ENCODE measurements at places on chromosomes 12 and 14.

DNA sequence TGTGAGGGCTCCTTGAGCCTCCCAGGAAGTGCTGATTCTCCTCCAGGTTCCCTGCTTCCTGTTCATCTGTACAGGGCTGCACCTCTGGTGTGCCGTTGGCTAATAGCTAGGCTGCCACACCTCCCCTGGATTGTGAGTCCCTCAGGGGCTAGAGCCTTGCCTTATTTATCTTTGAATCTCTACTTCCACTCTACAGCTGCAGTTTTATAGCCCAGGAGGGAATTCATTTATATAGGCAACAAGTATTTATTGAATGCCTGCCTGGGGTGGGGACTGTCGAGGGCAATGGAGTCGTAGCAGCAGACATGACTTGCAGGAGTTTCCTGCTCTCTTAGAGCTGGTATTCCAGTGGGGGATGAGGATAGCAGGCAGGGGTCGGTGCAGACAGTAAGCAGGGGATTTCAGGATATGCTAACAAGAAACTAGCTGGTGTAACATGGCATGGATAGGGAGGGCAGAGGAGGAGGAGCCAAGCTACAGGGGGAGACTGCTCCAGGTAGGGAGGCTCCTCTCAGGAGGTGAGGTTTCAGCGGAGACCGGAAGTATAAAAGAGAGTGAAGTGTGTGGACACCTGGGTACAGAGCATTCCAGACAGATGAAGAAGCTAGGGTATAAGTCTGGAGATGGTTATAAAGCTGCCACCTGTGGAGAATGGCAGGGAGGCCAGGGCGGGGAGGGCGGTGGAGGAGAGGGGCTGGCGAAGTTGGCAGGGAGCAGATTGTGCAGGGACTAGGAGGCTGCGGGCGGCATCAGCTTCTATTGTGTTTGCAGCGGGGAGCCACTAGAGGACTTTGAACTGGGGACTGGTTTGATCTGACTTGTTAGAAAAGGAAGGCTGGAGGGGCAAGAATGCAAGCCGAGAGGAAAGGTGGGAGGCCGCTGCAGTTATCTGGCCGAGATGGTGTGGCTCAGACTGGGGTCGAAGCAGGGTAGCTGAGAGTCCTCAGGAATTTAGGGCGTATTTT is 17.2 kb downstream of the USP30 start:
- no peak for DNase-seq

GRCh38 chr12:62232143-62232729 is 28.0 kb upstream of the USP15 start:
- DNase-seq = no peak

DNA sequence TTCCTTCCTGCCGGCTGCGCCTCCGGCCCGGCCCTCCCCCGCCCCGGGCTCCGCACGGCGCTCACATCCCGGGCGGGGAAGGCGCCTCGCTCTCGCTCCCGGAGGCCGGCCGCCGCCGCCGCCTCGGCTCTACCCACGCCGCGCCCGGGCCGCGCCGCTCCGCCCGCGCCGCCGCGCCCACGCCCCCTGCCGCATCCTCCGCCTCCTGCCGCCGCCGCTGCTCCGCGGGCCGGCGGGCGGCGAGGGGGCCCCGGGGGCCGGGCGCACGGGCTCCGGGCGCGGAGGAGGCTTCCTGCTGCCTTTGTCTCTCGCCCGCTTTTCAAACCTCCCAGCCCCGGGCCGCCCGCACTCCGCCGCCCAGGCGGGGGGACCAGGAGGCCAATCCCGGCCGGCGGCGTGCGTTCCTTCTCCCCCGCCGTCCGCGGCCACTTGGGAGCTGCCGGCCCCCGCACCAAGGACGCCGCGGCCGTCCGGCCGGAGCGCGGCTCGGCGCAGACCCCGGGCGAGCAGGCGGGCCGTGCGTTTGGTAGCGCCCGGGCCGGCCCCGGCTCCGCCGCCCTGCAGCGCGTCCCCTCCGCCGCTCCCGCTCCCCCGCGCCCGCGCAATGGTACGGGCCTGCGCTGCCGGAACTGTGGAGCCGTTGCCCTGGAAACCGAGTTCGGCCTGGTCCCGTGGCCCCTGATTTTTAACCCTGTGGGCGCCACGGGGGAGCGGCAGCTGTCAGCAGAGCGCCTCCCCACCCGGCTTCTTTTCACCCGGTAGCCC is at the start of gene FBXL14:
TSS of gene FBXL14 (minus strand) at position 321 of the 765 bp plus-strand sequence. CDS start 515 bp downstream, outside the sequence.
- peak; percentile 95 for DNase-seq

- no peak for DNase-seq
Observed at GRCh38 chr12:94282675-94283074, 134.3 kb downstream of the PLXNC1 start.

- no peak for DNase-seq
Observed at GRCh38 chr14:87898301-87898700, 94.7 kb downstream of the GALC start.

DNA sequence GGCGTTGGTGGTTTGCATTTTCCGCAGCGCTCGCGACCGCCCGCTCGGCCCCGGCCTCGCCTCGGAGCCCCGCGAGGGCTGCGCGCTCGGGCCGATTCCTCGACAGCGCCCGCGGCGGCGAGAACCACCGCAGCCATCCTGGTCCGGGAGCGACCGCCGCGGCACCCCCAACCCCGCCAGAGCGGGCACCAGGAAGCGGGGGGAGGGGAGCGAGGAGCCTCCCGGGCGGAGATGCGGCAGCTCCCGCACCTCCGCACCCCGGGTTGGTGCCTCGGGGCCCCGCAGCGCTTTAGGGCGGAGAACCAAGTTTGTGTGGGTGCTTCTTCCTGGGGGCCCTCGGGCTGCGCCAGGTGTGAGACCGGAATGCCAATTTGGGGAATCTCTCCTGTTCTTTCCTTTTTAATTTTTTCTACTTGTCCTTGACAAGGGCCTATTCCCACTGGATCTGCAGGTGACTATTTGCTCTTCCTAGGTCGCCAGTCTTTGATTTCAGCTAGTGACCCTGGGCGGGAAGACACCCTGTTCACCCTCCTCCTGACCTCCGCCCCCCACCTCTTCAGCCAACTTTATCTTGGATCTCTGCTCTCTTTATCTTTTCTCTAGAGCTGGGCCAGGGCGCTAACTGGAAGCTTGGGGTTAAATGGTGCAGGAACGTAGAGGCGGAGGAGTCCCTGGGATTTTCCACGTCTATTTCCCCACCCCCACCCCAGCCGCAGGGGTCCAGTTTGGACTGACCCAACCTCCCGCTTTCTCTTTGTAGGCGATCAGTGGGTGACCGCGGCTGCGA is at the start of gene SOCS2:
TSS of gene SOCS2 (plus strand) at position 751 of the 787 bp plus-strand sequence. CDS start 223 bp downstream, outside the sequence.
- no peak for DNase-seq

GRCh38 chr12:104172570-104172947 is 34.5 kb upstream of the NFYB start:
- DNase-seq = no peak

GRCh38 chr12:56989861-56990610 is 16.3 kb downstream of the ZBTB39 start:
- DNase-seq = no peak

DNA sequence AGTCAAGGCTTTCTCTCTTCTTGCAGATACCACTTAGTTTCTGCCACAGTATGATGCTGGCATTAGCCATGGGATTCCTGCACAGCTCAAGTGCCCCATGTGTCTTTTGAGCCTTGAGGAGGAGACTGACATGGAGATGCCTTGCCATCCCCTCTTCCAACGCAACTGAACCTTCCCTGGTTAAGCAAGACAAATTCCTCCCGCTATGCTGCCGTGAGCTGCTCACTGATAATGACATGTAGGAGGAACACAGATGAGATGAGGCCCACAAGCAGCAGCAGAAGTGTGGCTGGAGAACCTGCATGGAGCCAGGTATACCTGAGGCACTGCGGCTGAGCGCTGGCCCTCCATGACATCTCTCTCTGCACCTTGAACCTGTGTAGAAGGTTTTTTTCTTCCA is 15.4 kb upstream of the PPP1R1A start:
- no peak for DNase-seq

- DNase-seq = no peak
Observed at GRCh38 chr12:107684990-107685359, 624 bp upstream of the PWP1 start.

- no peak for DNase-seq
Observed at GRCh38 chr12:85968606-85969005, 94.5 kb downstream of the NTS start.

- DNase-seq = no peak
Observed at GRCh38 chr12:13275241-13276085, 78.9 kb downstream of the EMP1 start.

- no peak for DNase-seq
Observed at GRCh38 chr12:56528846-56529245, 7.2 kb downstream of the RBMS2 start.

GRCh38 chr12:40033242-40033630 is 72.6 kb downstream of the SLC2A13 start:
- no peak for DNase-seq

DNA sequence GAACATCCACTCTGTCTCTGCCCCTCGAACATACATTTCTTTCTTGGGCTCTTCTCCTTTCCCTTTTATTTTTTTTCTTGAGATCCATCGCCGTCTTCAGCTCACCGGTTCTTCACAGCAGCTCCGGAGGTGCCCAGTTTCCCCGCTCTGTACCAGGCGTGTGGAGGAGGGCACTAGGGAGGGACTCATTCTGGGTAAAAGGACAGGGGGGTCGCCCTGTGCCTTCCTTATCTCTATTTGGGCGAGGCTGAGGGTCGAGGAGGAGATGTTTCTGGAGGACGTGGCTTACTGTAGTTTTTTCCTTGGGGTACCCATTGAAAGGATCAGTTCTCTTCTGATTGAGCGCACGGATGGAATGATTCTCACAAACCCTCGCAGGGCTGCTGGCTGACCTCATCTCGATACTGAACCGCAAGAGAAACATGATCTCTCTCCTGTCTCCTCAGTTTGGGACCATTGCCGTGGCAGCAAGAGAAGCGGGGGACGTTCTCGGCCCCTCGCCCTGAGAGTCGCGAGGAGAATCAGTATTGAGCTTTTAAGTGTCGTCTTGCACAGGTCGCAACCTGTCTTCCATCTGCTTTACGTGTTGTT is 386 bp downstream of the LIN52 start:
- DNase-seq = peak; percentile 57

DNA sequence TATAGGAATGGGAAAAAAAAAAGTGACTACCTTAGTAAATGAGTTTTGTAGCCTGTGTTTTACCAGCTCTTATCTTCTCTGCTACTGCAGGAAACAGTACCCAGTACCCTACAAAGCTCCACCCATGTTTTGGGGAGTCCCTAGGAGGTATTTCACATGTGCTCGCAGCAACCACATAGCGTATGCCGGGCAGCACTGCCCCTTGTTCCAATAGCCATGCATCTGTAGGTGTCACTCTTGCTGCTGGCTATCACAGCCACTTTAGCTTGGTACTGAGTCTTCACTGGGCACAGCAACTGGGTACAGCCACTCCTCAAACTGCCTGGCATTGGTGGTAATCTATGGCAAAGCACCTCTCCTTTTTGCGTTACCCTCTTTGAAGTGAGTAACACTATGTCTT is 2.0 kb upstream of the MDM1 start:
- DNase-seq = no peak

GRCh38 chr14:24135584-24135833 is 485 bp upstream of the PSME1 start:
- DNase-seq = no peak

DNA sequence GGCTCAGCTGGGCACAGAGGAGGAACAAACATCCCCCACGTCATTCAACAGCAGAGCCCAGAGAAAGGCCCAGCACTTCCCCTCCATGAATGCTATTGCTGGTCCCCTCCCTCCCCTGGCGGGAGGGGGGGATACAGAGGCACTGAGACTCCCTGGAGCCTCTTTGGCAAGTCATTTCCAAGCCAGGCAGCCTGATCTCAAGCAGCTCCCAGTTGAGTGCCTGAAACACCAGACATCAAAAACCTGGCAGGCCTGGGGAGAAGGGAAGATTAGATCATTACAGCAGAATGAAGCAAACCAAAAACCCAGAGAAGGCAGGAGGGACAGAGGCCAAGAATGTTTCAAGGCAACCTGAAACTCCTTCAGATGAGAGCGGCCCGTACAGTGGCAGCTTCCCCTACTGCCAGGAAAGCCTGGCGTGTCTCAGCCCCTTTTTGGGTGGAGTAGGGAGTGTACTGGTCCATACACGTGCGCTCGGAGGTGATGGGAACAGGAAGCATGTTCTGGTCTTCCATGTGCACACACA is 92.1 kb downstream of the LRRC74A start:
- no peak for DNase-seq

- DNase-seq = no peak
Observed at GRCh38 chr14:87013583-87013982, 979.4 kb downstream of the GALC start.

GRCh38 chr12:68975811-68976210 is 42.8 kb upstream of the CPM start:
- DNase-seq = no peak

DNA sequence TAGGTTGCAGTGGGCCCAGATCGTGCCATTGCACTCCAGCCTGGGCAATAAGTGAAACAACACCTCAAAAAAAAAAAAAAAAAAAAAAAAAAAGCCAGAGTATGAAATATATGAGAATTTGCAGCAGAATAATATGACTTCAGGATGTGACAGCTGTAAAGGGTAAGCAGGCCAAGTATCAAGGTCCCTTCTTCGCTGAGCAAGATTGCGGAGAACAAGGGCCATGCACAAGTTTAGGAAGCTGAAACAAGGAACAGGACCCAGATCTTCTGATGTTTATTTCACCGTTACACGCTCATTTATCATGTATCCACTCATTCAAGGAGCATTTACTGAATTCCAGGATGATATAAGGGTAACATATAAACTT is 659 bp upstream of the FOXJ2 start:
- no peak for DNase-seq

- DNase-seq = no peak
Observed at GRCh38 chr14:105465209-105466031, 9.2 kb upstream of the CRIP2 start.

DNA sequence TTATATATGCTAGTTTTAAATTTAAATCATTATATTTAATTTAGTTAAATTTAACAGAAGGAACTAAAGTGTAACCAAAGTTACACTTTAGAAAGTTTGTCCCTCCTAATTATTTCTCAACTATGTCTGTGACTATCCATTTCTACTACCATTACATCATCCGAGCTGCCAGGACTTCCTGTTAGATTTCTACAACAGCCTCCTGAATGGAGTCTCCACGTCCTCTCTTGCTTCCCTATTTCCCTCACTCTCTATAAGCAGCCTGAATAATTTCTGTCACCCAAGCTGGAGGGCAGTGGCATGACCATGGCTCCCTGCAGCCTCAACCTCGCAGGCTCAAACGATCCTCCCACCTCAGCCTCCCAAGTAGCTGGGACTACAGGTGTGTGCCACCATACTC is 84.1 kb downstream of the TTC7B start:
- no peak for DNase-seq

- peak; percentile 81 for DNase-seq
Observed at GRCh38 chr12:49777800-49778748, 36.7 kb downstream of the TMBIM6 start.
